ENCODE measurements at places on chromosomes 16 and 17.
A peak's percentile ranks its signal among the peaks of the same experiment; 100 is the strongest.

GRCh38 chr16:70254965-70255286 is 3.2 kb upstream of the EXOSC6 start:
- no peak for DNase-seq

- peak; percentile 25 for DNase-seq
Observed at GRCh38 chr16:2154533-2155090, 970 bp upstream of the TRAF7 start.

DNA sequence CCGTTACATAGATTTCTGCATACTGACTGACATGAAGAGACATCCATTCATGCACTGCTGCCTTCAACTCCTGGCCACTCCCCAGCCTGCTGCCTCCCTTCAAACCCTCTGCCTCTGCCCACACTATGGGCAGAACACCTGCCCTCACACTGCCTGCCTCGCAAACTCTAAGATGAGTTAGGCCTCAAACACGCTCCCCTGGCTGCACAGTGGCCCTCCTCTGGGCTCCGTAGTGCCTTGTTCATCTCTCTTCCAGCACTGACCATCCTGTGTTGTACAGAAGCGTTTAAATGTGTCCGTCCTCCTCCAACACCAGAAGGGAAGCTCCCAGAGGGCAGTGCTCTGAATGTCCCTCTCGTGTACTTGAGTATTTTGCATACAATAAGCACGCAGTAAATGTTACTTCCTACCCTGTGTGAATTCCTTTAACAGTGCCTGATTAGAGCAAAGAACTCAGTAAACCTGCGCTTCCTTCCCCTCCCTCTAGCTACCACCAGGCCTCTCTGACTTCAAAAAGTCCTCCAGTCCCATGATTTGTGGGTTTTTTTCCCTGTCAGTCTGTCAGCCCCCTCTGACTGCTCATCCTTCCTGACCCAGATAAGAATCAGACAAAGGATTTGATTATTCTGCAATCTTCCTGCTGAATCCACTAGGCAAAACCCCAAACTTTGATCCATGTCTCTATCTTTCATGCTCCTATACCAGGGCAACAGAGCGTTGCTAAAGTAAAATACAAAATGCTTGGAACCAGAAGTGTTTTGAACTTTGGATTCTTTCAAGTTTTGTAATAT is 3.9 kb downstream of the DHX33 start:
- no peak for DNase-seq

- no peak for DNase-seq
Observed at GRCh38 chr17:6555331-6556120, 829 bp downstream of the PITPNM3 start.

DNA sequence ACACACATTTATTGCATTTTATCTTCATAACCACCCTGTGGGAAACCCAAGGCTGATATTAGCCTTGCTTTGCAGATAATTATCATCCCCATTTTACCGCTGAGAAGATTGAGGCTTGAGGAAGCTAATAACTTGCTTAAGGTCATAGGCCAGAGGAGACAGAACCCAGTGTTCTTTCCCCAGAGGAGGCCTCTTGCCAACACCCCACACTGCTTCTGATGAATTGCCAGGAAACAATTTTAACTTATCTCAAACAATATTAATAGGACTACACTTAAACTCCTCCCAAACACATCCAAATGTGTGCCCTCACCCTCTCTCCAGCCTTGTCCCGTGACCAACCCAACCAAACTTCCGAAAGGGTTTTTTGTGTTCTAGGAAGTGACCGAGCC is 2.1 kb upstream of the SPG7 start:
- DNase-seq: no peak

GRCh38 chr16:87554754-87555427 is 47.4 kb upstream of the JPH3 start:
- DNase-seq: no peak

- no peak for DNase-seq
Observed at GRCh38 chr16:9660898-9661297, 521.3 kb downstream of the GRIN2A start.

DNA sequence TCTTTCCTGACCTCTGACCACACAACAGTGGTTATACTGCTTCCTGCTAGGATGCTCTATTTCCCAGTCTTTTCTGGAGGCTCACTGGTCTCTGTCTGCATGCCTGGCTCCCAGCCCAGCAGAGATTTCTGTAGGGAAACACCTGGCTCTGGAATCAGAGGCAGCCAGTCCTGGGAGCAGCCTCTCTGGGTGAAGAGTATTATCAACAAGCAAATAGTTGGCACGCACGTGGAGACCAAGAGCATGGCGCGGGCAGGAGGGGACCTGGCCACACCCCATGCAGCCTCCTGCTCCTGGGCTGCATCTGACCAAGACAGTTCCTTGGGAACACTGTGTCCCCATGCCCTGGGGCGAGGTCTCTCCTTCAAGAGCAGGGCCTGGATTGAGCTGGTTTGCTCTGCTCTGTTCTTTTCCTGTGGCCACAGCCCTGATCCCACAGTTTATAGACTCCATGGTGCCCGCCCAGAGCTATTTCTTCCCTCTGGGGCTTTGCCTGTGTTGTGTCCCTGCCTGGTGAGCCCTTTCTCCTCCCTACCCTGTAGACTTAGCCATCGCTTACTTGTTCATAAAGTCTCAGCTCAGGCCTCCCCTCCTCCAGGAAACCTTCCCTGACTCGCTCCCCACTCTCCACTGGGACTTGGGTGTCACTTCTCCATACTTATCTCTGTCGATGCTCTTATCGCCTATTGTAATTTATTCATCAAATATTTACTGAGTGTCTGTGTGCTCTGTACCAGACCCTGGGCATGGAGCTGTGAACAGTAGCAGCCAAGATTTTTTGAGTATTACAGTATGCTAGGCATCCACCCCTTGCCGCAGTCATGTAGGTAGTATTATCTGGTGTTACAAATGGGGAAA is 60.6 kb downstream of the SCNN1B start:
- no peak for DNase-seq

DNA sequence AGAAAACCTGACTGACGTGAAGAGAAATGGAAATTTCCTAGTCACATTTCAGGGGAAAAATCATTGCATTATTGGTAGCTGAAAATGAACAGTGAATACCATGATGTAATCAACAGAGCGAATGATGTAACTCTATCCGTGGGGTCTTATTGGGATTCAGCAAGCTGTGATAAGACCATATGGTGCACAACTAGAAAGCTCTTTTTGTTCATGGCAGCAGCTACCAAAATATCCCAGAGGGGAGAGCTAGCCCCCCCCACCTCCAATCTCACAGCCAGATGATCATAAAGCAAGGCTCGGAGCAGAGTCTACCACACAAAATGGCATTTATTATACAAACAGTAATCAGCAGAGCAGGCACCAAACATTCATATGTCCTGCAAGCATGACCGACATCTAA is 22.2 kb upstream of the DNAH17 start:
- DNase-seq: no peak

DNA sequence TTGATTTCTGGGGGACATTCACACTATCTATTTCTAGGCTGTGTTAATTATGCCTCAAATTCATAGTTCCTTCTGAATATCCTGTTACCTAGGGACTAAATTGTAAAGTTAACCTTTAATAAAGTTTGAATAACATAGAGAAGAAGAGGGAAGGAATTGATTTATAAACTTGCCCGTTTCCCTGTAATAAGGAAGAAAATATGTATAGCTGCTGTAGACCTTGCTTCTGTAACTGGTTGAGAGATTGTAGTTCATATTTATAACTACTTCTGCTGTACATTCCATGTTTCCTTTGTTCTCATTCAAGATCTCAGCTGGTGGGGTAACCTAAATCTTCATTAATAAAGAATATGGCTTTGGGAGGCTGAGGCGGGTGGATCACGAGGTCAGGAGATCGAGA is 19.2 kb downstream of the NF1 start:
- no peak for DNase-seq

DNA sequence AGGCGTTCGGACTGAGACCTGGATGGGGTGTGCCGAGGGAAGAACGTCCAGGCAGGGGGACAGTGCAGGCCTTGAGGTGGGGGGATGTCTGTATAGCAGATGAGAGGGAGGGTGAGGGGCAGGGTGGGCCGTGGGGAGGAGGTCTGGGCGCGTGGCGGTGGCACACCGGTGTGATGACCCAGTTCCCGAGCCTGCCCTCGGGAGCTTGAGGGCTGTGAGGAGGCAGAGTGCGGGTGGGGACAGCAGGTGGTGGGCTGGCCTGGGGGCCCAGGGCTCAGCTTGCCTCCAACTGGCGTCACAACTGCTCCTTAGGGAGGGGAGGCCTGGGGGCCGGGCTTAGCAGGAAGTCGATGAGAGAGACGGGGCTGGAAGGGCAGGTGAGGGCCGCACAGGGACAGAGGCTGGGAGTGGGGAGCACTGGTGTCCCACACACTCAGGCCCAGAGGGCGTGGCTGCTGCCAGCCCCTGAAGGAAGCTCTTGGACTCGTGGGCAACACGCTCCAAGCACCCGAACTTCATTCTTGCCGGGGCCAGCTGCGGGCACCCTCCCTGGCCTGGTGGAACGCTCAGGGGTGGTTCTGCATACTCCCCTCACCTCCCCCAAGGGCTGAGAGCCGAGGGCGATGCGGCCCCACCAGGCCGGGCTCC is 6.5 kb downstream of the CACNA1H start:
- DNase-seq: no peak

DNA sequence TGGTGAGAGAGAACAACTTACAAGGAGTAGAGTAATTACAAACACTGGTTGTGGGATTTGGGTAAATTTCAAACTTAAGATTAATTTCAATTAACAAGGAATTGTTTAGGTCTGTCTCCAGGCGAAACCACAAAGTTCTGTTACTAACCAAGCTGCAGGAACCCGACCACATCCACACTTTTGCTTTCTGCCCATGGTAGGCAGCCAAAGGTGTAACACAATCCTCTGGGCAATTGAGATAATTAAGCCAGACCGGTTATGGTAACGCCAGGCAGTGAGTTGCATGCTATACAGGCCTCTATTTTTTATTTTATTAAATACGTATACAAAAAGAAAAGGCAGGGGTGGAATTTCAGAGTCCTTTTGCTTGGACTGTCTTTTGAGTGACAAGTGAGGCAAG is 12.0 kb downstream of the KCNJ2 start:
- DNase-seq: no peak

DNA sequence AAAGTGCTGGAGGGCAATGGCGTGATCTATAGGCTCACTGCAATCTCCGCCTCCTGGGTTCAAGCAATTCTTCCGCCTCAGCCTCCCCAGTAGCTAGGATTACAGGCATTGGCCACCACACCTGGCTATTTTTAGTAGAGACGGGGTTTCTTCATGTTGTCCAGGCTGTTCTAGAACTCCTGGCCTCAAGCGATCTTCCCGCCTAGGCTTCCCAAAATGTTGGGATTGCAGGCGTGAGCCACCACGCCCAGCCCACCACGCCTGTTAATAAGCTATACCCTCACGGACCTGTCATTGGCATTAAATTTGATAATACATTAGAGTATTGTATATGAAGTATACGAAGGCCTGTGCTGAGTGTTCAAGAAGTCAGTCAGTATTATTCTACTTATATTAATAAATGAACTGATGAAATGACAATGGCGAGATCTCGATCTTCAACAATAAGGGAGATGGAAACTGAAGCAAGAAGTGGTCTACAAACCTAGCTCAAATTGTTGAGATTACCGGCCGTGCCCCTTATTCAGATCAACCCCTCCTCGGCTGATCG is 818 bp upstream of the BCAS3 start:
- no peak for DNase-seq

GRCh38 chr17:19513897-19514488 is 19.7 kb upstream of the SLC47A1 start:
- DNase-seq: peak; percentile 48

DNA sequence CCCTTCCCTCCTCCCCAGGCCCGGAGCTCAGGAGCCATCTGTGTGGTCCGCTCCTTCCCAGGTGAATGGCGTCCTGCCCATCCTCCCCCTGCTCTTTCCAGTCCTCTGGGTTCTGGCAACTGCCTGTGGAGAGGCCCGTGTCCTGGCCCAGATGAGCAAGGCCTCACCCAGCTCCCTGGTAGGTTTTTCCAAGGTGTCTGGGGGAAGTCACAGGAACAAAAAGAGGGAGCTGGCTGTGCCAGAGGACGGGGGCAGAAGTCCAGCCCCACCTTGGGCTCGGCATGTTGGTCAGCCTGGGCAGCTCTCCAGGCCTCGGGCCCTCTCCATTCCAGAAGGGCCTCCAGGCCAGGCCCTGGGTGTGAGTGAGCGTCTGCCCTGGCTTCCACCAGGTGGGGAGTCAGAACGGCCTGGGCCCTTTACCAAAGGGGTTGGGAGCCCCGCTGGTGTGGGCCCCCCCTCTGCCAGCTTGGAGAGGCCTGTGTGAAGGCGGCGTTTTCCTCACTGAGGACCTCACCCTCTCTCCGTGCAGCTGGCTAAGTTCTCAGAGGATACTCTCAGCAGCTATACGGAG is 25.1 kb downstream of the CASKIN2 start:
- no peak for DNase-seq
